ENCODE measurements at places on chromosomes 13 and 19.
A peak's percentile ranks its signal among the peaks of the same experiment; 100 is the strongest.

DNA sequence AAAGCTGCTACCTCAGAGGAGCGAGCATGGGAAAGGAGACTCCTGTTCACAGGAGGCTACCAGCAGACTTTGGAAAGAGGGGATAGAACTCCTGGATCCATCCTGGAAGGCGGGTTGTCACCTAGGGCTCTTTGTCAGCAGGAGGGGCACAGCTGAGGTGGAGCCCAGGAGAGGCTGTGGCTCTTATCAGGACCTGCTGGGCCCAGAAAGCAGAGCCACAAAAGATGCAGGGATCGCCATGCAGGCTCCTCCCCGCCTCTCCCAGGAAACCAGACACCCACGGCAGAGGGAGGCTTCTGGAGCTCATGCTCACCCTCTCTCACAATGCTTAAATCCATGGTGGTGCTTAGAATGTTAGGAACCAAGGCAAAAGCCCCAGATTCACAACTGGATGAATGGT, 994.2 kb downstream of the UQCRFS1 start:
- no peak for DNase-seq

DNA sequence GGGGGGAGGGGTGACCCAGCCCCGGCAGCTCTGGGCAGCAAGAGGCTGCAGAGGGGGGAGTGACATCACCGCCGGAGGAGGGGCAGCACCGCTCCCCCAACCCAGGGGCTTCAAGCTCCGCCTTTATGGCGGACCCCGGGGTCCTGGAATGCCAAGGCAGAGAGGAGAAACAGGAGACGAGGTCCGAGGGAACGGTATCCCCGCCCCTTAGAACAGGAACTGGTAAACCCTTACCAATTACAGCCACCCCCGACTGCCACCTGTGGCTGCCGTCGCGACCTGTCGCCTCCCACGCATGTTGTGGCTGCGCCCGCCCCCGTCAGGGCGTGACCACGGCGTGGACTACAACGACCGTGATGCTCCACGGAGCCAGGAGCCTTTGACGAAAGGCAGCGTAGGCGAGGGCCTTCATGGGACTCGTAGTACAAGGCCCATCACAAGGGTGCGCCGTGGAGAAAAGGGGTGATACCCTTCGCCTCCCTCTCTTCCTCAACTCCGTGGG, 4.1 kb upstream of the KCNC3 start:
- peak; percentile 84 for DNase-seq

GRCh38 chr13:51996641-51997040, 14.6 kb downstream of the ATP7B start:
- no peak for DNase-seq

- no peak for DNase-seq
Measured at GRCh38 chr19:51339313-51339686, 2.6 kb downstream of the VSIG10L start.
